NCI-H446 treated with DMSO at 0.1 percent for 48 hours (cell line): ENCODE measurements at places on chromosomes 2 and 18.

DNA sequence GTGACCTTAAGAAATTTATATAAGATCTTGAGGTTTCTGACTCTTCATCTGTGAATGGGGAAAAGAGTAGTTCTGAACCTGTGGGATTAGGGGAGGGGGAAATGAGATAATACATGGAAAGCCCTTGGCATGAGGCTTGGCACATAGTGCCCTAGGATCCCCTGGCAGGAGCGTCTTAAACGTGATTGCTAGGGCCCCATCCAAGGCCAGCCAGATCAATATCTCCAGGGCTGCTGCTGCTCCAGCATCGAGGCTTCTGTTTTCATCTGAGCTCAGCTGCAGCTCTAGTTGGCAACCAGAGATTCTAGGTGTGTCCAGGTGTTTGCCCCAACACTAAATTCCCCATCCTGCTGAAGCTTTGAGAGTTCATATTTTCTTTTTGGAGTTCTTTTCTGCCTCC lies 71.0 kb downstream of the IL1R2 start:
- DNase-seq: no peak

DNA sequence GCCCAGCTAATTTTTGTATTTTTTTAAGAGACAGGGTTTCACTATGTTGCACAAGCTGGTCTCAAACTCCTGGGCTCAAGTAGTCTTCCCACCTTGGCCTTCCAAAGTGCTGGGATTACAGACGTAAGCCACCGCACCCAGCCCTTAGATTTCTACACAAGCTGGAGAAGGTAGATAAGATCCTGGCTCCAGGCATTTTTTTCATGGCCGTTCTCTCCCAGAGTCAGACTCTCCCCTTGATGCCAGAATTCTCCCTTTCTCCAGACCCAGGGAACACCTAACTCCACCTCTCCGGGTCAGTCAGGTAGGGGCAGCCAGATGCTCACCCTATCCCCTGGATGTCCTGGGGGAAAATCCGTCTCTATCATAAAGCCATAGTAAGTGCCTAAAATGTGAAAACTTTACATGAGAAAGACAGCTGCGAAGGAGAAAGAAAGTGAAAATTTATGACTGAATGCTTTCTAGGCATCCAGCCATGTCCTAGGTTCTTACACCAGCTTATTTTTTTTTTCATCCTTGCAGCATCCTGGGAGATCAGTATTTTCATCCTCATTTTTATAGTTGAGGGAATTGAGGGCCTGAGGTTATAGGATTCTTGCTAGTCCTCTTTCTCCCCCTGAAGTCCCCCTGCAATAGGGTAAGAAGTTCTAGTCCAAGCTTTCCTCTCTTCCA lies 16.3 kb downstream of the SIX3 start:
- DNase-seq: no peak

GRCh38 chr2:122135021-122135937 lies 379.8 kb downstream of the TSN start:
- DNase-seq: no peak

DNA sequence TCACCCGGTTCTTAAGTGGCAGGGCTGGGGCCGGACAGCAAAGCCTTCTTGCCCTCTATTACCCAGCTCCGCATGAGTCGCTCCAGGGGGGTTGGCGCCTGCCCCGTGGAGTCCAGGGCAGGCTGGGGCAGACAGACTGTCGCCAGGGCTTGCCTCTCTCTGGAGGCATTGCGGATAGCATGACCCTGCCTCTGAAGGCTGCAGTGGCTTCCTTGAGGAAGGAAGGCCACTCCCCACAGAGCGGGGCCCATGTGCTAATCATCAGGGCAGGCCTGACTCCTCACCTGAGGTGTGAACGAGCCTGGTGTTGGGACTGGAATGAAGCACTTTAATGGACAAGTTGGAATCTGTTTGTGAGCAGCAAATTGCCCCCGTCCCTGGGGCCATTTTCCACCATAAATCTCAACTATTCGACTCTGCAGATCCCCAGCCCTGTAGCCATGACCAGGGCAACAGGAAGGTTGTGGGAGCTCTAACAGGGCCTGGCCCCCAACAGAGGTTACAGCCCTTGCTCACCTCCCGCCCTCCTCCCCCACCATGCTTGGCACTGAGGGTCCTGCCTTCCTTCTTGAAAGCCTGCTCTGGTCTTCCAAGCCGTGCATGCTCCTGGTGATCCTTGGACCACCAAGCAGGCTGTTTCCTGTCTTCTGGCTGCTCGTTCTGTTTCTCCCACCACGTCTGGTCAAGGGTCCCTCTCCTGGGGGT lies 144.9 kb upstream of the HAAO start:
- DNase-seq: no peak

GRCh38 chr2:237130562-237131421 lies 45.1 kb downstream of the COPS8 start:
- no peak for DNase-seq

DNA sequence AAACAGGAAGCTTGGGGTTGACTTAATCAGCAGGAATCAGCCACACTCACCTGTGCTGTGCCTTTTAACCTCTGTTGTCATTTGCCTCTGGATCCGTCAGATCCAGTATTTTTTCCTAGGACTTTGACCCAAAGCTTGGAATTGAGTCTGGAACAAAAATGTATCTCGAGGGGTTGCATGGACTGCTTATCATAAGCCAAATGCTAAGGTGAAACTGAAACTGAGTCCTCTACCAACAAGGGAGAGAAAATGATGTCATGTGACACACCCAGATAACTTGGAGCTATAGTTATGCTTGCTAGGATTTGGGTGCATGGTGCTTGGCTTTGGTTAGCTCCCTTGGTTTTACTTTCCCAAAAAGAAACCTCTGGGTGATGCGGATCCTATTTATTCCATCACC lies 2158.6 kb upstream of the PIK3C3 start:
- DNase-seq: no peak

DNA sequence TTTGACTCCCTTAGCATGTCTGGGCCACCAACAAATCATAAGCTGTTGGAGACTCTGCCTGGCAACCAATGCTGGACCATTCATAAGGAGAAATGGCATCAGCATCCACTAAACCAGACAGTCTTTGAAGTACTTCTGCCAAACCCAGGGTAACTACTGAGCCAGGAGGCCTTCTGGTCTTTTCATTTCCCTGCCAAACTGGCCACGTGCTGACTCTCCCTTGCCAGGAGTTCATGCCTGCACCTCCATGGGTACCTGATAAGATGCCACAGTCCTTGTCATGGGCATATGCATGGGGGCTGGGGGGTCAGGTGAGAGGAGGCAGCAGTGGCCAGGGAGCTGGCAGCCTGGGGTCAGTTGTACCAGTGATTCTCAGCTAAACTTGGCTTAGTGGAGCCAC lies 34.2 kb upstream of the DAPL1 start:
- peak; percentile 66 for DNase-seq

DNA sequence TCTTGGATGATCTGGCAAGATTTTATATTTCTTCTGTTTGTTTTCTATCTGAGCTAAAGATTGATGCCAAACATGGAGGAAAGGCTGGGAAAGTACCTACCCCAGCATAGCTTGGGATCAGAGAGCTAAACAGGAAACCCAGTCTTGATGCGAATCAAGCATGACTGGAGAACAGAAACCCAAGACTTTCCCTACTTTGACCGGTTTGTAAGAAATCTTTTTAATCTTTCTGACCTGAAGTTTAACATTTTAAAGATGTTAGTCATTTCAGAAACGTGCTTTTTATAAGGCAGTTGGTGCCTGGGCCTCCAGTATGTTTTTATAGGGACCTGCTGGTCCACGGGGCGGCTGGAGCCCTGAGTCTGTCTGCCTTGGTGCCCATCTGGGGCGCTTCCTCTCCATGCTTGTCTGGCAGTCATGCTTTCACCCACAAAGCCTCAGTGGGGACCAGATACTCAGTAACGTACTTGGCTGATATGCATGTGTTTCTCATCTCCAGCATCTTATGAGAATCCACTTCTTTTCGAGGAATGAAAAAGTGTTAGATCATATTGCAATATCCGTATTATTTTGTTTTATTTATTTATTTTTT lies 266.5 kb downstream of the PTGR3 start:
- DNase-seq: no peak

GRCh38 chr2:226845386-226846116 lies 9.7 kb downstream of the RHBDD1 start:
- no peak for DNase-seq

DNA sequence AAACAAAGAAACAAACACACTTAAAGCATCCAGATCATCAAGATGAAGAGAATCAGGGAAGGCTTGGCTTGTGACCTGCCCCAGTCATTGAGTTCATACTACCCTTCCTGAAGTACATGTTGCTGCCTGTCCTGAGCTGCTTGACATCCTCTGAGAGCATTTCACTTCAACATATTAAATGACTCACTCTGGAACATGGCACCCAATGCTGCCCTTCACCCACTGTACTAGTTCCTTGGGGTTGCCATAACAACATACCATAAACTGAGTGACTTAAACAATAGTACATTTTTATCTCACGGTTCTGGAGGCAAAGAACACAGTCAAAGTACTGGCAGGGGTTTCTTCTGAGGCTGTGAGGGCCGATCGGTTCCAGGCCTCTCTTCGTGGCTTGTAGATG lies 371.3 kb downstream of the RNF144A start:
- no peak for DNase-seq

- no peak for DNase-seq
Observed at GRCh38 chr2:17470855-17471641, 47.2 kb downstream of the RAD51AP2 start.

- no peak for DNase-seq
Observed at GRCh38 chr2:70981421-70981820, 3.0 kb downstream of the ANKRD53 start.

DNA sequence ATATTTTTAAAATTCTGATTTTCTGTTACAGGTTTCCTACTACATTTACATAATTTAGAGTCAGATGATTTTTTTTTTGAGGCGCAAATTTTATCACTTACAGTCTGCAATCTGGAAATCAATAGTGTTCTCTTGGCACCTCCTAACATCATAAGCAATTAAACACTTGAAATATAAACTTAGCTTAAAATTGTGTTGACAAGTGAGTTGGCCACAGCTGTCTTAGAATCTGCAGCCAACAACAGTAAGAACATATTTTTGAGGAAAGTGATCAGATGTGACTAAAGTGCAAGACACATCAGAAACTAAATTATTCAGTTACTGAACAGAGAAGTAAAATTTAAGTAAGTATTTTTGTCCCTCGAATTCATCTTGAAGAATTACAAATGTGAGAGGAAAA lies 726.7 kb upstream of the LRATD1 start:
- no peak for DNase-seq

GRCh38 chr2:24317491-24317920 lies 42.8 kb downstream of the ITSN2 start:
- DNase-seq: no peak

DNA sequence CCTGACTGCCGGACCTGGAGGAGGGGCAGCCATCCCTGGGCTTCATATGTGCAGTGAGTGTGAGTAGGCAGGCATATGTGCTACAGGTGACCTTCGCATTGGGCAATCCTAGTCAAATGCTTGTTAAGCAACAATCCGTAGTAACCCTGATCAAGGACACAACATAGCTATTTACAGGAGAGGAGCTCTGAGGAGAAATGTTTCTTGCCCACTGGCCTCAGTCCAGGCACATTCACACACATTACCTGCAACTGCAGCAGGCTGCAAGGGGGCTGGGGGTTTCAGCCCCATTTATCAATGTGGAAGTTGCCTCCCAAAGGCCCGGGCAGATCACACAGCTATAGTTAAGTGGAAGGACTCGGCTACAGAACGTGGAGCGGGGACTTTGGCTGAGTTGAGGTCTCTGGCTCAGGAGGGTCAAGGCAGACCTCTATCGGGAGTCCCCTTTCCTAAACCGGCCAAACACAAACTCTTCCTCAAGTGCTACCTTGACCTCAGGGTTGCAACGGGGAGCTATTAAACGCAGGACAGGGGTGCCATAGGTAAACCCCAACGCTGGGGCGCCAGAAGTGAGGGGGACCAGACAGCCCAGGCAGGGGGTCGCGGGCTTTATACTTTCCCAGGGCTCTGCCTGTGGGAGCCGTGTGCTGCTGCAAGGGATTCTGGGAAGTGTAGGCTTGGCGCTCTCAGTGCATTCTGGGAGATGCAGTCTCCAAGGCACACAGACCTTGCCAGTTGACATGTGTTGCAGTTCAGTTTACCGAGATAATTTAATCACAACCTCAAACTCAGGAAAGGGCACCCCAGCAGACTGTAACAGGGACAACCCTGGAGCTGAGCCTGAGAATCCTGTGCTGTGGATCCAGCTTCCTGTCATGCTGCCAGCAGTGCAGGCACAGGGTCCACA lies 9.4 kb downstream of the KHK start:
- peak; percentile 77 for DNase-seq

DNA sequence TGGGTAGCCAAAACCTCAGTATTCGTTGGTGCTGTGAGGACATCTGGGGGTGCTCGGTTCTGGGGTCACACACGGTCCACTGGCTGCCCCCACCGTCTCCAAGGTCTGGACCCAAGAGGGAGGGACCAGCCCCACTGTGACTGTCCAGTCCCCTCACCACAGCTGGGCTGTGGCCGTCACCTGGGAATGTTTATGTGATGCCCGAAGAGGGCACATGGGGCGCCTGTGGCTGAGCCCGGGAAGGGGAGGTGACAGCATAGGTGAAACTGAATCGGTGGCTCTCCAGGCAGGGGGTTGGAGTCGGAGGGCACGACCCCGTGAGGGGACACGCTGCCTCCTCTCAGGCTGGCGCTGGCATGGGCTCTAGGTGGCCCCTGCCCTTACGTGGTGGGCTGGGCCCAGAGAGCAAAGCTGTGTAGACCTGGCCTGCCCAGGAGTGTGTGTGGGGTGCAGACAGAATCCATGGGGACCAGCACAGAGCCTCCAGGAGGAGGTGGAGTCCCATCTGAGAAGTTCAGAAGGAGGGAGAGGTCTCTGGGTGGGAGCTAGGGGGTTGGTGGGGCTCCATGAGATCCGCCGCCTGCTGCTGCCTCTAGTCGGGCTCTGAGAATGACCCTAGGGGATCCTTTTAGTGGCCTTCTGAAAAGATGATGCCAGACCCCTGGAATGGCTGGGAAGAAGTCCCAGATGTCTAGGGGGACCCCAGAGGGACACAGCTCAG lies 1.8 kb downstream of the BOK start:
- DNase-seq: no peak

DNA sequence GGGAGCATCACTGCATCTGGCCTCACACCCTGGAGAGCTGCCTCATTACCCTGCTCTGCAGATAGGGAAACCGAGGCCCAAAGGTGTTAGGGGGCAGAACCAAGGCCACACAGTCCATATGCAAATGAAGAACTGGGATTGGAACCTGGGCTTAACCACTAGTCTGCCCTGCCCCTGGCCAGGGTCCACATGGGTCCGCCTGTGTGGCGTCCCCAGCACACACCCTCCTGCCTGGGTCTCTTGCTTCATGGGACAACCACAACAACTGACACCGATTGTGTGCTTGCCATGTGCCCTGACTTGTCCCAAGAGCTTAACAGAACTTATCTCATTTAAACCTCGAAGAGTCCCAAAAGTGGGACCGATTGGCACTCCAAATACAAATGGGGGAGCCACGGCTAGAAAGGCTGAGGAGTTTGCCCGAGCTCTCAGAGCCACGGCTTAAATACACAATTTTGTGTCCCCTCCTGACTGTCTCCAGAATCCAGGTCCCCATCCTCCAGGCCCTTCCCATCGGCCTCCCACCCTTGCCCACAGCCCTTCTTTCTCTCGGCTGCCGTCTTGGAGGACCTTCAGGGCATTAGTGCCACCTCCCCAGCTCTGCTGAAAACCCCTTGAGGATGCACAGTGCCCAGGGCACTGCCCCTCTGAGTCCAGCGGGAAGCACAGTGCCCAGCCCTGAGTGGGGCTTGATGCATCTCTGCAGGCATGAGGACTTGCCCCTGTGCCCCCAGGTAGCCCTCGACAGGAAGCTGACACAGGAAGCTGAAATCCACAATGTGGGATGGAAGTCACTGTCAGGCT lies 5.8 kb upstream of the DUSP2 start:
- no peak for DNase-seq

- no peak for DNase-seq
Observed at GRCh38 chr2:38733300-38733971, 17.7 kb downstream of the SRSF7 start.
